CD4-positive, alpha-beta T cell treated with Interleukin-1 beta for 1 hour (primary cell): ENCODE measurements at places on chromosomes 2 and 18.

GRCh38 chr2:233638836-233639235, 2.6 kb downstream of the UGT1A10 start:
- DNase-seq = no peak

- no peak for DNase-seq
These were observed 1.6 kb upstream of the ZNF385B start for GRCh38 chr2:179862898-179863458.

DNA sequence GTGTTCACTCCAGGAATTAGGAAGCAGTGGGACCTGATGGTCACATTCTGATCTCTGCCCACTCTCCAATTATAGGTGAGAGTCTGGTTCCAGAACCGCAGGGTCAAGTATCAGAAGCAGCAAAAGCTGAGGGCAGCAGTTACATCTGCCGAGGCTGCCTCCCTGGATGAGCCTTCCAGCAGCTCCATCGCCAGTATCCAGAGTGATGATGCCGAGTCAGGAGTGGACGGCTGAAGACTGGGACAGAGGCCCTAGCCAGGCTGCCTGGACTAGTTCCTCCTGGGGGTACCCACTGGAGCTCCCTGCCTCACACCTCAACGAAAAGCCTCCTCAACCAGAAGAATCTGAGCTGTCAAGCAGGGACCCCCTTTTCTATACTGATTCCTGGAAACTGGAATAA, 3.3 kb upstream of the SMYD5 start:
- DNase-seq = no peak

DNA sequence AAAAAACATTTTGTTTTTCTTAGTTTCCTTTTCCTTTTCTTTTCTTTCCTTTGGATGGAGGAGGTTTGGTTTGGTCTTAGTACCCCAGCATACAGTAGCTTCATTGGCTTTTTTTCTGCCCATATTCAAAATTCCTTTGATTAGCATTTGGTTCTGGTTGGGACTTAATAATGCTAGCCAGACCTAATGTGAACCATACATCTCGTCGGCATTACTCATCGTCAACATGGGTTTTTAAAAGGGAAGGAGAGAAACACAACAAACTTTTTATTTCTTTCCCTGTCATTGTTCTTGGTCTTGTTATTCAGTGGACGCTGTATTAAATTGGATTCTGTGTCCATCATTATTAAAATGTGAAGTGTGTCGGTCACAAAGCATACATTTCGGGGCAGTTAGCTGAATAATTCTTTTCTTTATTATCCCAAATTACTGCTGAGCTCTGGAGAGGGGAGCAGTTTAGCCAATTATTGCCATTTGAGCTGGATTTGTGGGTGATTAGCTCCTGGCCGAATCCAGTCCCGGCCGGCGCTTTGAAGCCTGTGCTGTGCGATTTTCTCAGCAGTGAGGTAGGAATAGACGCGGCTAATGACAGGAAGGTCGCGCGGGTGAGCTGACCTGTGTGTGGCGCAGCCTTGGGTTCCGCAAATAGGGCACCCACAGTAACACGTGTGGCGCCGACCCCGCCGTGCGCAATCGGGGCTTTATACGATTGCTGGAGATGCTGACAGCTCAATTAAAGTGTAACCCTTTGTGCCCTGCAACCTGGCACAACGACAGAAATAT, 303.3 kb downstream of the GBX2 start:
- no peak for DNase-seq

GRCh38 chr18:23092121-23092520, 43.2 kb upstream of the CABLES1 start:
- DNase-seq = no peak

GRCh38 chr2:946073-946948, 4.3 kb upstream of the SNTG2 start:
- DNase-seq = no peak

DNA sequence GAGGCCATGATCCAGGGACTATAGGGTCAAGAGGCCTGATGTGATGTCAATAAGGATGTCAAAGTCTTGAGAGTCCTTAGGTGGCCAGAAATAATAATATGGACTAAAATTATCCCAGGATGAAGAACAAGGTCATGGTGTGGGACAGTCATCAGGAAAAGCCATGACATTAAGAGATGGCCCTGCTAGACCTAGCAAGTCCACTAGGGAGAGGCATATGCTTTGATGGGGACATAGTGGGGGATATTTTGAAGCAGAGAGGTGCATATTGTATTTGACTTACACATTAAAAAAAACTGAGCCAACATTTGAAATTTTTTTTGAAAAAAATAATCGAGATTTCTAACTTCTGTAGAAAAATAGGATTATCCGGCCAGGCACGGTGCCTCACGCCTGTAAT, 53.3 kb upstream of the CXCR4 start:
- no peak for DNase-seq

DNA sequence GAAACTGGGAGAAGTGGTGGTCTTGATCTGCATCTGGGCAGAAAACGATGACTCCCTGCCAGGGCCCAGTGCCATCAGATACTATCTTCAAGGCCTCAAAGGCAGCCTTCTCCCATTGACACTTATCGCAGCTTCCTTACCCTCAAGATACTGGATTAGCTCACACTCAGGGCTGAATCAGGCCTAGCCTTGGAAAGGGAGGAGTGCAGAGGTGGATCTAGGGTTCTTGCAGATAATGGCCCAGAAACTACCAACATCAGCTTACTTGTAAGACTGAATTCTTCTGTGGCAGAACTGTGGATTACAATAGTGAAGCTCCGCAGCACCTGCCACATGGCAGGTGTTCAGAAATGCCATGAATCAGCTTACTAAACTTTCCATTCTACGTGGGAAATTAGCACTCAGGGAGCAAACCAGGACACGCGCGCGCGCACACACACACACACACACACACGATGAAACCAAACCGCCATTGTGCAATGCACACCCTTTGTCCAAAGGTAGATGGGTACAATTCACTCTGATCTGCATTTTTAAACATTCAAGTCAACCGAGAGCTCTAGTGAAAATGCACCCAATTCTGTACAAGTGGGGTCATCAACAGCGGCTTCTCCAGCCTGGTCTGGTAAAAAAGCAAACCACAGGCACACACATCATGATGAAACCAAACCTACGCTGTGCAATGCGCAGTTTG, 26.3 kb upstream of the TMEM182 start:
- no peak for DNase-seq

- no peak for DNase-seq
These were observed 90.4 kb downstream of the SLC8A1 start for GRCh38 chr2:40361478-40361877.

DNA sequence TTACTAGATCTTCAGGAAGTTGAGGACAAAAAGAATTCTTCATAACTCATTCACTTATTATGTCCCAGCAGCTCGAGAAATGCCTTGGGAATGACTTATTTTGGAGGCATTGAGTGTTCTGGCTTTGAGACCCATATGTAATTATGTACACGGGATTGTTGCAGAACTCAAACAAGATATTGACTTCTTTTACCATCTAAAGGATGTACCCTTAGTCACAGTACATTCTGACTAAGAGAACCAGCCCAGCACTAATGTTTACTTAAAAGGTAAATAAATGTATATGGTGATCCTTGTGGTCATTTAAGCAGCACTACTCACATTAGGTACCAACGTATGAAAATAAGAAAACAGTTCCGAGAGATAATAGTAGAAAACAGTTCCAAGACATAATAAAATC, 268.9 kb downstream of the ADCYAP1 start:
- DNase-seq = no peak

DNA sequence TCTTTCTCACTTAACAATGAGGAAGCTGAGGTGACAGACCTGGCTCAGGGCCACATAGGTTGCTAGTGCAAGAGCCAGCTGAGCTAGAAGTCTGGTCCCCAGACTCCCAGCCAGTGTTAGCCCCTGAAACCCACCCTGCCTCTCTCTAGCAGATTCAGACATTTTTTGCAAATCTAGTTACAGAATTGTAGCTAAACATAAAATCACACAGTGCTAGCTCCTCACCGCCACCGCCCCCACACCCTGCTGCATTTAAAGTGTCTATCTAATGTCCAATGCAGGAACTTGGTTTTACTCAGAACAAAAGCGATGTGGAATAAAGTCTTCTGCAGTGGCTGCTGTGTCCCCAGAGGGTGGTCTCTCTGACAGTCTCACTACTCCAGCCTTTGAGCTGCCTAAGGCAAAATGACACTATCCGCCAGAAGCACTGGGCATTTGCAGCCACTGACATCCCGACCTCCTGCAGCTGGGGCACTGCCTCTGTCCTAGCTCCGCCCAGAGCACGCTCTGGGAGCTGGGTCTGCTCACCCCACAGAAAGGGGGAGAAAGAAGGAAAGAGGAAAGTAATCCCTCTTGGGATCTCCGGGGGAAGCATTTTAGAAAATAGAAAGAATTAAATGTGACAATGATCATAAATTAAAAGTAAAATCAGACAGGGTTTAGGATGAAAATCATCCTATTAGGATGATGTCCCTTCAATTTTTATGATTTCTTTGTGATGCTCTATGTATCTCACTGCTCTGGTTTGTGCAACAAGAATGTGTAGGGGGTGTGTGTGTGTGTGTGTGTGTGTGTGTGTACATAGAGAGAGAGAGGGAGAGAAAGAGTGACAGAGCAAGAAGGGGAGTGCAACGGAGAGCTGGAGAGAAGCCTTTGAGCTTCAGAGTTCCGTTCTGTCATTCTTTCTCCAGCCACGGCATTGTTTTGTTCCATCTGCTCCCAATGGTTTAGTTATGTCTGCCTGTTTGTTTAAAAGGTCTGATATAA, 50.5 kb upstream of the ST8SIA3 start:
- DNase-seq = no peak

DNA sequence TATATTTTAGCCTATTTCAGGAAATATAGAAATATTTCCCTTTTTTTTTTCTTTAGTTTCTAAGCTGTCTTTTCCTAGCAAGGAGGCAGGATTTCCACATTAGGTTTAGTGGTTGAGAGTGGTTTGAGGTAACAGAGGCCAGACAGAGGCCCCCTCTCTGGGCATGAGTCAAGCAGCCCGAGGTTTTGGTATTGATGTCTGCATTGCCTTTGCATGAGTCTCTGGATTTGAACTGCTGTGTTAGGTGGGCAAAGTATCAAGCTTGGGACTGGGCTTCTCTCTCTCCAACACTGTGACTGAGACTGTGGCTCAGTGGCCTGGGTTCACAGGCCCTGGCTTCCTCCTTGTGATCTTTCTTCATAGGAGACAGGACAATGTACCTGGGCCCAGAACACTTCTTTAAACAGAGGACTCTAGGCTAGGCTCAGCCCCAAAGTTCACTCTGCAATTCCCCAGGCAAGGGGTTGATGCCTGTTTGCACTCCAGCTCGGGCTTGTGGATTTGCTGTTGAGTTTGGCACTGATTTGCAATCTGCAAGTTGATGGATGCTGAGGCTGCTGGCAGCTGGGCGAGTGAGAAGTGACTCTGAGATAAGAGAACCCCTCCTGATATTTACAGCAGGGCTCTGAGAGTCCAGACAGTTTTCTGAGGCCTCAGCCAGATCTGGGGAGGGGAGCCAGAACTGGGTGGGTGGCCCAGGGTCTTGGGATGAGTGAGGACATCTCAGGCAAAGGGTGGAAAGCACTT, 271.2 kb downstream of the EN1 start:
- no peak for DNase-seq

DNA sequence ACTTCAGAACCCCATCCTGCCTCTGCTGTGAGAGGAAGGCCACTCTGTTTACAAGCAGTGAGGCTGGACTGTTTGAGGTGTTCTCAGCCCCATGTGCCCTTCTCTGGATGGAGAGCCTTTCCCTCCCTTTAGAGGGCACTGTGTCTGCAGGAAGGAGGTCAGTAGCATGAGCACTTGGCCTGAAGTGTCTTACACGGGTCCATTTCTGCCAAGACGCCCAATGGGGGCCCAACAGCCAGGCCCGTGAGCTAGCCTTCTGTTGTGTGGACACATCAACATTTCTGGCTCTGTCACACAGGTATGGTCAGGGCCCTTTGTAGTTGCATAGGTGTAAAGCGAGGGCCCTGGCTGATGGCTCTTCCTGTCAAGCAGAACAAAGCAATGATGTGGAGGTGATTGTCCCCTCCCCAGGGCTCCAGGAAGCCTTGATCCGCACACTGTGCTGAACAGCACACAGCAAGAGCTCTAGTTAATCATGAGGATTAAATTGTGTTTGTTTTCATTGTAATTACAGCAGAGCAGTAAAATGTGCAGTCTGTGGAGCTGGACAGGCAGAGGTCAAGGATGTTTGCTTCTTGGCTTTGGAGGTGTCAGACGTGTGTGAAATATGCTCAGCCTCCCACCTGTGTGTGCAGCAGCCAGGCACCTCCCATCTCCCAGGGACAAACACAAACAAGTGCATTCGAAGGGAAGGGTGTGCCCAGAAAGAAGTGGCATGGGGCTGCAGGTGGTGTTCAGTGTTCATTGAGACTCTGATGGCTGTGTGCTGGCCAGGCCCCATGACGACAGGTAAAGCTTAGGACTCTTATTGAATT, 132.1 kb downstream of the SH3RF3 start:
- DNase-seq = no peak

GRCh38 chr2:203619267-203619878, 84.3 kb upstream of the RAPH1 start:
- no peak for DNase-seq

GRCh38 chr18:46859855-46860254, 57.5 kb downstream of the PIAS2 start:
- no peak for DNase-seq

- no peak for DNase-seq
These were observed 45.3 kb upstream of the PXDN start for GRCh38 chr2:1789610-1790009.

GRCh38 chr2:111620281-111620680, 263.7 kb downstream of the ANAPC1 start:
- no peak for DNase-seq

DNA sequence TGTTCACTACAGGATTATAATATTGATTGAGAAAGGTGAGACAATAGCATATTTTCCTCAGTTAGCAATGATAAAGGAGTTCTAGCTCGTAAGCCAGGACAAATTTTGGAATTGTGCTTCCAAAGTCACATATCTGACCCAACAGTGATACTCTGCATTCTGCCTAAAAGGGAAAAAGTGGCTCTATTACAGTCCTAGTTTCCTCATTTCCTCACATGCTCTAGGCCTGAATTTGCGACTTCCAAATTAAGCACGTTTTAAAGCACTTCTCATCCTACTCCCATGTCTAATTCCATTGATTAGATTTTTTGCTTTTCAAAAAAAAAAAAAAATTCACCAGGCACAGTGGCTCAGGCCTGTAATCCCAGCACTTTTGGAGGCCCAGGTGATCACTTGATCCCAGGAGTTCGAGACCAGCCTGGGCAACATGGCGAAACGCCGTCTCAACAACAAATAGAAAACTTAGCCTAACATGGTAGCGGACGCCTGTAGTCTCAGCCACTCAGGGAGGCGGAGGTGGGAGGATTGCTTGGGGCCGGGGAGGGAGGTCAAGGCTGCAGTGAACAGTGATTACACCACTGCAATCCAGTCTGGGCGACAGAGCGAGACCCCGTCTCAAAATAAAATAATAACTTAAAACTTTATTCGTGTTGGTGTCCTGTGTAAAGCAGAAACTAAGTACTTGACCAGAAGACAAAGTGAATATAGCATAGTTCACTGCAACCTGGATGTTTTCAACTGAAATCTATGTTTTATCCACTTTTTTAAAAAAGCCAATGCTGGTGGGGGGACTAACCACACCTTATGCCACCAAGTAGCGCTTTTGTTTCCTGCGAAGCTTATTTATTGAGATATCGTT, 1.5 kb downstream of the ESCO1 start:
- no peak for DNase-seq

GRCh38 chr2:168814046-168814445, 11.6 kb downstream of the NOSTRIN start:
- no peak for DNase-seq
